Esophagus mucosa (tissue), 1 donor: ENCODE measurements at places on chromosomes 7 and 10. TPM values are rescaled to one million over a fixed set of nuclear protein-coding genes. Genes with fewer than 3 reads are reported as not detected.

The AP4M1 gene
- total RNA-seq, result 15.1 TPM

The CH25H gene
- total RNA-seq, result 4.8 TPM

The CYP2C19 gene
- total RNA-seq, result 1.4 TPM

The SPDYE8 gene
- not detected for total RNA-seq

The SPDYE5 gene
- total RNA-seq, result not detected

The ENO4 gene
- not detected for total RNA-seq

The NUTM2B gene
- total RNA-seq, result 0.24 TPM

The ANKRD61 gene
- not detected for total RNA-seq

The CFAP46 gene
- 0.64 TPM for total RNA-seq

The CLDN15 gene
- 2.9 TPM for total RNA-seq

The SPDYE16 gene
- not detected for total RNA-seq

The NRP1 gene
- 8.8 TPM for total RNA-seq

The CFAP69 gene
- 1.1 TPM for total RNA-seq

The PRKRIP1 gene
- 9.6 TPM for total RNA-seq

The NPSR1 gene
- total RNA-seq, result not detected

The UNCX gene
- not detected for total RNA-seq

The CDHR3 gene
- total RNA-seq, result 1.00 TPM

The CUEDC2 gene
- 23.7 TPM for total RNA-seq

The ASIC3 gene
- 0.52 TPM for total RNA-seq

The INTS15 gene
- total RNA-seq, result 13.7 TPM

The EPO gene
- total RNA-seq, result not detected

The CNOT4 gene
- 15.9 TPM for total RNA-seq

The NEURL1 gene
- 0.16 TPM for total RNA-seq

The BAIAP2L1 gene
- total RNA-seq, result 30.6 TPM

The ATG9B gene
- 16.7 TPM for total RNA-seq

The NAT16 gene
- total RNA-seq, result not detected
